Cardiac fibroblast (primary cell): ENCODE measurements at places on chromosomes 3 and 15.

GRCh38 chr3:47314056-47314764, 31.5 kb downstream of the KLHL18 start:
- DNase-seq: no peak

GRCh38 chr3:66255865-66256264, 35.1 kb downstream of the SLC25A26 start:
- no peak for DNase-seq

- DNase-seq: no peak
Observed at GRCh38 chr3:62758296-62759066, 116.7 kb downstream of the CADPS start.

DNA sequence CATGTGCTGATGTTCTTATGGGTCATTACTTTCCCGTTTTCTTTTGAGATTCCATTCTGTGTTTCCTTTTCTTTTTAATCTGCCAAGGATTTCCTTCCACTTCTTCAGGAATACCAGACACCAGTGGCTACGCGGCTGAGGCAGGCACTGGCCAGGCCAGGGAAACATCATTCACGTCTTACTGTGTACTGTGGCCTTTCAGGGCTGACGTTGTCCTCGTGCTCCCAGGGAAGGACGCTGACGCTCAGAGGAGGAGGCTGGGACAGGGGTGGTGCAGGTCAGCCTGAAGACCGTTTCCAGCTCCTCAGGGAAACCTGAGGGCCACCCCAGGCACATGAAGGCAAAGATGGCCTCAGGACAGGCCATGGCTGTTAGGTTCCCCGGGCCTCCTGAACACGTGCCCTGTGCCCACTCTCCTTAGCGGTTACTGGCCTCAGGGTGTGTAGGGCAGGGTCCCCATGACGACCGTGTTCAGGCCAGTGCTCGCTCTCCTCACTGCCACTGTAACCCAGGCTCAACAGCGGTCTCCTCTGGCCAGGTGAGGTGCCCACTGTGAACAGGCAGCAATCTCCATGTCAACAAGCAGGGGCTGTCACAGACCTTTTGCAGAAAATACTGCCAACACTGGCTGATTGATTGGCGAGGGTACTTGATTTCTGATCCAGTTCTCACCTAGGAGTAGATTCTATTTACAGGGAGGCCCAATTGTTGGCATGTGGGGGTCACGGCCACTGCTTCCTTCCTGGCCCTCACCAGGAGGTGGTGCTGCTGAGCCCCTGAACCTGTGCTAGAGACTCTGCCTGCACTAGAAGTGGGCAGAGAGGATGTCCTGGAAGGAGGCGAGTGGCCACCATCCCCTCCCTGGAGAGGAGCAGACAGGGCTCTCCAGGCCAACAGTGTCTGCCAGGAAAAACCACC, 169.5 kb downstream of the ATP10A start:
- peak; percentile 43 for DNase-seq

- peak; percentile 42 for DNase-seq
Observed at GRCh38 chr3:72245183-72245811, 460.3 kb upstream of the PROK2 start.

GRCh38 chr3:187736418-187736871, 8.8 kb downstream of the BCL6 start:
- DNase-seq: peak; percentile 92

DNA sequence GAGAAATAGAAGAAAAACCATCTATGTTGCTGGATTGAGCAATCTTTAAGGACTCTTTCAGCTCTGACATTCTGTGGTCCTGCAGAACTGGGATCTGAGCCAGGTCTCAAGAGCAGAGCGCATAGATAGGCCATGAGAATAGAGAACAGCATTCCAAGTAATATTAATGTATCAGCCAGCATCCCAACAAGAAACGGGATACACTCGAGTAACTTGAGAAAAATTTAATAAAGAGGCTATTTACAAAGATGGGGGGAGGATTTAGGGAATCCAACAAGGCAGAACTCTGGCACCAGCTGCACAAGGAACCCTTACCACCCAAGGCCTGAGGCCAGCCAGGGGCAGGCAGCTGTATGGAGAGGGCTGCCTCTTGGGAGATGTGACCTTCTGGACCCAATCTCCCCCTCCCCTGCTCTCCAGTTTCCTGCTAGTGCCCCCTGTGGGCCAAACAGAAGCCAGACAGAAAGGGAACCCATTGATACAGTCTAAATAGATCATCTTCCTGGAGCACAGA, 8.2 kb downstream of the TMOD2 start:
- peak; percentile 97 for DNase-seq

DNA sequence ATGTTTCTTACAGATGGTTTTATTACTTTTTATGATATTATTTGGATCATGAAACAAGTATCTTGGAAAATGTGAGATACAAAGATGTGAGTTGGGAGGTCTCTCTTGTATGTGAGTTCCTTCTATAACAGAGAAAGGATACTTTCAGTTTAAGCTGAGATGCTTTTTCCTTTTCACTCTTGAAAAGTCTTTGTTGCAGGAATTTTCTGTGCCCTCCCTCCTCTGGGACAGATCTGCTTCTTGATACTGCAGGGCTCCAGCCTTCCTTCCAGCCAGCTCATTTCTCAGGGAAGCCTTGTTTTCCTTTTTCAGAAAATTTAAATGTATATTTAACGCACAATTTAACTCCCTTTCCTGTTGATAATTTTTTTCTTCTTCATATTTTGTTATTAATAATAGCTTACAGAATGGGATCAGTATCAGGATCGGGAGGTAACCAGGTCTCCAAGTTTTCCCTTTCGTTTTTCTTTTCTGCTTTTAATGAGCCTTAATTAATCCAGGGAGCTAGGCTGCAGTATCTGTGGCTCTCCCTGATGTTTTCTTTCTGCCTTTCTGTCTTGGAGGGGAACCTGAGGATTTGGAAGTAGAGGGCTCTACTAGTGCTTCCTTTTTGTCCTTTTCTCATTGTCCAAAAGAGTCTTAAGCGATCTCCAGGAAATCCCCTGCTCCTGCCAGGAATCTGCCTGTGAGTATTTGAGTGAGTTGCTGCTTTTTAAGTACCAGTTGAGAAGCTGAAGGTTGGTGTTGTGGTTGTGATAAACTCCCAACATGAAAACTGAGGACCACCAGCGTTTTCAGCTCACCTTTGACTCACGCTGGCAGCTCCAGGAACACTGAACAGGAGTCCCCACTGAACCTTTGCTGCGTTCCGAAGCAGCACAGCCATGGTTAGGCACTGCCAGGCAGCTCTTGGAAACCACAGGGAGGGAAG, 105.7 kb downstream of the IGF1R start:
- DNase-seq: peak; percentile 48

DNA sequence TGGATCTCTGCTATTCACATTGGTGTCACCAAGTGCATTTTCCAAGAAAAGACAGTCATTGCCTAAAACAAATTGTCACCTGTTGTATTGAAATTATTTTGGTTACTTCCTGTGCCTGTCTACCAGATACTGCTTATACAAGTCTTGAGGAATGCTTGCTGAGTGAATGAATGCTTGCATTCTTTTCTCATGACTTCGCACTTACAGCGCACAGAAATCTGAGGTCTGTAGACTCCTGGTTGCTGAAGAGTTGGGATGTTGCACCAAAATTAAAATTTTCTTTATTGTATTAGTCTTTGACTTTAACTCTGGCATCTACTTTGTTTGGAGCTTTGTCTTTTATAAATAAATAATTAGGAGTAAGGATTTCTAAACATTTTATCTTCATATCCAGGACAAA, 28.4 kb downstream of the SH3GL3 start:
- peak; percentile 25 for DNase-seq

GRCh38 chr15:69662645-69663000, 210.0 kb downstream of the RPLP1 start:
- no peak for DNase-seq

GRCh38 chr3:13762906-13763305, 117.0 kb downstream of the WNT7A start:
- DNase-seq: no peak

GRCh38 chr15:61018083-61018482, 211.0 kb downstream of the RORA start:
- DNase-seq: no peak

- DNase-seq: peak; percentile 96
Observed at GRCh38 chr3:127750226-127751031, 71.9 kb downstream of the MGLL start.

DNA sequence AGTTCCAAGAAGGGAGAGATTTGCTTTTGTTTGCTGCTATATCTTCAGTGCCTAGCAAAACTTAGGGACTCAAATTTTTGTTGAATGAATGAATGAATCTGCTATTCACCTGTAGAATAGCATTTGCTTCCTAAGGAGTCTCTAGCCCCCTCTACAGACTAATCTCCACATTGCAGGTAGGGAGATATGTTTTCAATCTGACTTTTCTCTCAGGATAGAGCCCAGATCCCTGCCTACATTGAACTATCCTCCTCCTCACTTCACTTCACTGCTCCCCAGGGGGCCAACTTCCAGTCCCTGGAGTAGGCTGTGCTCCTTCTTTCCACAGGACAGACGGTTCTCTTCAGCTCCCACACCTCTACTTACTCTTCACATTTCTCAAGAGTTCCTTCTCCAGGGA, 81.9 kb upstream of the PTX3 start:
- DNase-seq: peak; percentile 50

- no peak for DNase-seq
Observed at GRCh38 chr3:87696124-87697013, 362.4 kb downstream of the CGGBP1 start.

GRCh38 chr15:86044981-86045380, 34.7 kb upstream of the AGBL1 start:
- no peak for DNase-seq

GRCh38 chr3:117281371-117281770, 571.8 kb downstream of the TUSC7 start:
- no peak for DNase-seq

DNA sequence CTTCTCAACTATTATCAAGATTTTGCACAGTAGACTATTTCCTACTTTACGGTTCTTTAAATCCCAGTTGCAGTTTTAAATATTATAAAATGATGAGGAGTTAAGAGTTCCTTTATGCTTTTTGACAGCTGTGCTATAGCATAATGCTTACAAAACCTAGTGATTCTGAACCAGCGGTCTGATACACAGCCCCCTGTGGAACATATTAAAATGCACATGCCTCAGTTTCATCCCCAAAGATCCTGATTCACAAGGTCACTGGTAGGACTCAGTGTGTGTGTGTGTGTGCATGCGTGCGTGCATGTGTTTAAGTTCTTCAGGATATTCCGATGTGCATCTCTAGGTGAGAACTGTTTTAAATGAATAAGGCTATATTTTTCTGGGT, 330.1 kb upstream of the TPM1 start:
- DNase-seq: no peak

DNA sequence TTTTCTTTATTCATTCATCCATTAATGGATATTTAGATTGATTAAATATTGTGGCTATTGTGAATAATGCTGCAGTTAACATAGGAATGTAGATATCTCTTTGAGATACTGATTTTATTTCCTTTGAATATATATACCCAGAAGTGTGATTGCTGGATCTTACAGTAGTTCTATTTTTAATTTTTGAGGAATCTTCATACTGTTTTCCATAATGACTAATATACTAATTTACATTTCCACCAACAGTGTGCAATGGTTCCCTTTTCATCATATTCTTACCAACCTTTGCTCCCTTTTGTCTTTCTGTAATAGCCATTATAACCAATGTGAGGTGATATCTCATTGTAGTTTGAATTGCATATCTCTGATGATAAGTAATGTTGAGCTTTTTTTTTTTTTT, 106.3 kb downstream of the OTOL1 start:
- no peak for DNase-seq

GRCh38 chr3:2303566-2303965, 204.9 kb downstream of the CNTN4 start:
- no peak for DNase-seq

DNA sequence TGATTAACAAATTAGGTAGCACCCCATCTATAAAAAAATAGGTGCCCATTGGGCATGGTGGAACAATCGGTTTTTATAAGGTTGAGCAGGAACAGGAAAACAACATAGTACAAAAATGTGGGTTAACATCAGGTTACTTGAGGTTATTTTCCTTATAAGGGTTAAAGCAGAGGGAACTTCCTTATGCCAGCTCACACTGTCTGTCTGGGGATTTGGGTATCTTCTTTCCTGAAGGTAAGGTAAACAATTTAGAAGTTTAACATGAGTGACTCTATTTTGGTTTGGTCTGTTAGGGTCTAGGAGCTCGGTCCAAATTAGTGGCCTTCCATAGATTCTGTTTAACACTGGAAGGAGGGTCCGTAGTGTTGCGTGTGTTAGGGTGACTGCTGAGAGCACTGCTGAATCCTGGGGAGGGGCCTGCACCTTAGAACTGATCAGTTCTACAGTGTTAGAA, 14.7 kb downstream of the CHD2 start:
- no peak for DNase-seq

GRCh38 chr3:168053115-168053514, 42.6 kb downstream of the GOLIM4 start:
- no peak for DNase-seq

DNA sequence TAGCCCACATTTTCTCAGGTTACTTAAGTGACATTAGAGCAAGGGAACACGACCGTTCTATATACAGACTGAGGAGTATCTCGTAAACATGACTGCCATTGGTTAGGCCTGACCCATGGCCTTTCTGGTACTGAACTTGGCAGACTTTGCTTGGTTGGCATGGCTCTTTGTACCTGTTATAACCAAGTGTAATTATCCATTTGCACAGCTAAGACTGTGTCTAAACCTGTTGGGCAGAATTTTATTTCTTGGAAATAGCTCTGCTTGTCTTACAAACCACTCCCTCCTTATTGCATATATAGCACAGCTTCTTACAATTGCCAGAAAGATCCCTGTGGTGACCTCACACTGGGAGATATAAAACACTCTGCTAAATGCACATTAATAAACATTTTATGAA, 106.9 kb downstream of the P2RY1 start:
- no peak for DNase-seq

DNA sequence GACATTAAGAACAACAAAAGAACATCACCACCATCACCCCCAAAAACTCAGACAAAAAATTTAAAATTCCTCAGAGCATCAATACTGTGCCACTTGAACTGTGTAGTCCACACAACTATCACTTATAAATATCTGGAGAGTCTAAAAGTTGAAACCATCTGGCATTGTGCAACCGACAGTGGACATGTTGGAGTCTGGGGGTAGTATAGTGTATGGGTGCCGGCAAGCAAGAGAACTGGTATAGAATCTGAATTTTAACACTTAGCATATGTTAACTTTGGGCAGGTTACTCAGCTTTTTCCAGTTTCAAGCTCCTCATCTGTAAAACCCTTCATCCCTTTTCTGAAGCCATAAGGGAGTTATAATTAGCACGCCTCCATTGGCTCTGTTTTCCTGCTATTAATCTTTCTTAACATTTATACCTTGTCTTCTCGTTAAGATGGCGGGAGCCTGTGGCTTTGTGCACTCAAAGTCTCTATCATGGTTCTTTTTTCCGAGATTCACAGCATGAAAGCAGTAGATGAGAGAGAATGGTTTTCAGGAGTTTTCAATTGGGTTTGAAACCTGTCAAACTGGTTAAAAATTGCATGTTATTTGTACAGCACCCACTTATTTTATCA, 255.7 kb upstream of the TBL1XR1 start:
- no peak for DNase-seq

DNA sequence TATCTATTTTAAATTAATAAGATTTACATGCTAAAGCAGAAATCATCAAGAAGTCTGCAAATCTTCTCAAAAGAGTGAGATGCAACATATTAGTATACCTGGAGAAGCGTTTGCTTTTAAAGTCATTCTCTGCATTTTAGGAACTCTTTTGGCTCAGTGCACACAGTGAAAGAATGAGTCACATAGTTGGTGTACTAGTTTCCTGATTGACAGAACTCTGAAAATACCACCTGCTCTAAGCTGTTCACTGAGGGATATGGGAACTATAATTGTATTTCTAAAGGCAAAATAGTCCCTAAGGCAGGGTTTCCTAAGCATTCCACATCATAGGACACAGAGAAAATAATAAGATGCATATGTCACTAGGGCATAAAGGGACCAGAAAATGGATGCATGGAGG, 838.5 kb downstream of the DIPK2A start:
- DNase-seq: no peak
